ENCODE measurements at places on chromosomes 7 and 10.
A peak's percentile ranks its signal among the peaks of the same experiment; 100 is the strongest.

DNA sequence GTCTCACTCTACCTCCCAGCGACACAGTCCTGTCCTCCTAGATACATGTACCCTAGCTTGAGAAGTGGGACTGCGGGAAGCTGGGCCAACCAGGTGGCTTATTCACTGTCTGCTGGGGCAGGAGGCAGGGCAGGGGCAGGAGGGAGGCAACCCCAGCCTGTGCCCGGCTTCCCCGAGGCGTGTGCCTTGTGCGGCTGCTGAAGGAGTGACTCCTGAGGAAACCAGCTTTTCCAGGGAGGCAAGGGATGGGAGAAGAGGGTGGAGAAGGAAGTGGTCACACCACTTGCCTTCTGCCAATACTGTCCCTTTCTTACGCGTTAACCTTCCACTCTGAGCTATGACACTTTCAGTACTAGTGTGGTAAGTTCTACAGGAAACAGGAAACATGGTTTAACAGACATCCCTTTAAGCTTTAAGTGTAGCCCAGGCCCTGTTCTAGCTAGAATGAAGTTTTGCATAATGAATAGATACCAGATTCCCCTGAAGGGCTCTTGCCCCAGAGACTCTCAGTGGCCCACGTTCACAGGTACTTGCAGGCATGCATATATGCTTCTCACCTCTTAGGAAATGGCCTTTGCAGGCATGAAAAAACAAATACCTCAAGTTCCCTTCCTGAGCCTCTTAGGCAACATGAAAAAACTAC, 40.6 kb downstream of the SYPL1 start:
- no peak for DNase-seq

DNA sequence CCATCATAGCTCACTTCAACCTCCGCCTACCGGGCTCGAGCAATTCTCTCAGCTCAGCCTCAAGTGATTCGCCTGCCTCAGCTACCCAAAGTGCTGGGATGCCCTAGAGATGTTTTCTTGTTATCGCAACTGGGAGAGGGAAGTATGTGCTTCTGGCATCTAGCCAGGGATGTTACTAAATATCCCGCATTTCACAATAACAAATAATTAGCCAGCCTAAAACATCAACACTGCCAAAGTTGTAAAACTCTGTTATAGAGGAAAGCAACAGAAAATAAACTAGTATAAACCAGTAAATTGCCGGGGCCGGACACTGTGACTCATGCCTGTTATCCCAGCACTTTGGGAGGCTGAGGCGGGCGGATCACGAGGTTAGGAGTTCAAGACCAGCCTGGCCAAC, 7.2 kb downstream of the INA start:
- DNase-seq = no peak

- no peak for DNase-seq
Measured at GRCh38 chr10:48455055-48455391, 148.5 kb downstream of the MAPK8 start.

DNA sequence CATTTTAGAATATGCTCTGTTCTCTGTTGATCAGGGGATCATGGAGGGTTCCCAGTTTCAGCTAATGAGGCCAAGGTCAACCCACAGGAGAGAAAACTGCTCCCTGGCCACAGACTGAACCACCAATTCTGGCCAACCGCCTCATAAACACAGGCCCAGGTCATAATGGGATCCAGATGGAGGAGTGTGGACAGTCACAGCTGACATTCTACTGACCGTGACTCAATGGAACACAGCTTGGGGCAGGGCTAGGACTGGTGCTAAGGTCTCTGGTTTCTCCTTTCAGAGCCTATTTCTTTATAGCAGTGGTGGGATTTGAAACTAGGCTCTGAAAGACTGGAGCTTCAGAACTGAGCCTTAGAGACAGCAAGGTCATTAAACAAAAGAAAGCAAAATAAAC, 68.3 kb downstream of the HIPK2 start:
- DNase-seq = no peak

DNA sequence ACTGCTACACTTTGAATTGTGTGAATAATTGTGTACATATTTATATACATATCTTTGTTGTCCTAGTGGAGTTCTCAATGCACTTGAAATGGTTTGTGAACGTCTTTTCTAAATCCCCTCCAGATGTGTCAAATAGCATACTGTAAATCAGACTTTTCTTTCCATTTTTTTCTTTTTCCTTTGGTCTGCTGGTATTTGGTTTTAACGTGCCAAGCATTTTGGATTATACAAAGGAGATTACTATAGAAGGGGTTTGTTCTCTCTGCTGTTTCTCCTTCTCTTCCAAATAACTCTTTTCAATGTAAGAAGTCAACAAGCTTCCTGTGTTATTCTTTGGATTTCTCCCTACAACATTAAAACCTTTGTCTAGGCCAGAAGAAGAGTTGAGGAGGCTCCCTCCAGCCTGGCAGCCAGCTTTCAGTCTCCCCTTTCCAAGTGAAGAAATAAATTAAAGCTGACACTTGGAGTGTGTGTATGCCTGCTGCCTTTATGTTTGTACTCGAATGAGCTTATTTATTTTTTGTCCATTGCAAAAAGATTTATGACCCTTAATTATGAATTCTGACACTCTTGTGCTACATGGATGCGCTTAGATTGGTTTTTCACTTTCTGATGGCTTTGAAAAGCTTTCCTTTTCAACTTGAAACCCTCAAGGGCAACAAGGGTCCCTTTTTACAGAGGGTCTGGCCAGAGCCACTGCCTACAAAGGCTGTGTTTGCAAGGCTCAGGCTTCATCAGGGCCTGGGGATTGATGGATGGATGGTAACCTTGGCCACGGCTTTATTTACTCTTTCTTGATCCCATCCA, 107.8 kb downstream of the RAB18 start:
- DNase-seq = no peak

GRCh38 chr7:341841-342638, 52.1 kb downstream of the FOXL3 start:
- DNase-seq = no peak

DNA sequence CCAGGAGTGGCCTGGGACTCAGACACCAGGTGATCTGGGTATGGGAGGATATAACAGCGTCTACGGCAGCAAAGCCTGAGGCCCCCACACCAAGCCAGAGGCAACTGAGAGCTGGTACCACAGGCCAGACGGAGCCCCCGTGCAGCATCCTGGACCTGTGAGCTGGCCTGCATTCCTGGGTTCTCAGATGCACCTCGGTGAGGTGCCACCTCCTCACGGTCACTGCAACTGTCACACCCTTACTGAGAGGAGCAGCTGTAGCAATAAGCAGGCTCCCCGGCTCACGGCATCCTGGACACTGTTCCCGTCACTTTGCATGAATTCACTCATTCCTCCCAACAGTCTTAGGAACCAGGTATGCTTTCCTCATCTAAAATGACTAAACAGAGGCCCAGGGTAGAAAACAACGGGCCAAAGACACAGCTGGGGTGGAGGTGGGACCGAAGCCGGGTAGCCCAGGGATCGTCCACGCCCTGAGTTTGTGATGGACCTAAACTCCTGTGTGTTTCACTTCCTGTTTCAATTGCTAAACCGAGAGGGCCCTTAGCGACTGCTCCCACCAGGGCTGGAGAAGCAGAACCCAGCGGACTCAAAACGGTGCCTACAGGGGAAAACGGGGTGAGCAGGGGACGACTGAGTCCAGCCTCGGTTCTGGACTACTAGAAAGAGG, 98.7 kb downstream of the CTBP2 start:
- no peak for DNase-seq

DNA sequence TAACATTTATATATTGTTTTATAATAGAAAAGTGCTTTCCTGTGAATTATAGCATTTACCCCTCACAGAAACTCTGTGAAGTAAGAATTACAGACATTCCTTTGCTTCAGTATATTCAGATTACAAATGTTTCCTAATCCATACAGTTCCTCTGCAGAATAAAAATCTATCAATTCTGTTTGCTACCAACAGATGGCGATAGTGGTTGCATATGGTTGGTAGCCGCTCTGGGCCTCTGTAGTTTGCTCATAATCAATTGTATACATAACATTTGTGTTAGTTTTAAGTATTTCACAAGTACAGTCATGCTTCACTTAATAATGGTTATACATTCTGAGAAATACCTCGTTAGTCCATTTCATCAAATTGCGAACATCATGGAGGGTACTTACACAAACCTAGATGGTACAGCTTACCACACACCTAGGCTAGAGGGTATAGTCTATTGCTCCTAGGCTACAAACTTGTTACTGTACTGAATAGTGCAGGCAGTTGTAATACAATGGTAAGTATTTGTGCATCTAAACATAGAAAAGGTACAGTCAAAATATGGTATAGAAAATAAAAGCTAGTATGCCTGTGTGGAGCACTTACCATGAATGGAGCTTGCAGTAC, 94.4 kb upstream of the STEAP4 start:
- DNase-seq = no peak

GRCh38 chr7:55072251-55072650, 53.4 kb downstream of the EGFR start:
- DNase-seq = no peak

DNA sequence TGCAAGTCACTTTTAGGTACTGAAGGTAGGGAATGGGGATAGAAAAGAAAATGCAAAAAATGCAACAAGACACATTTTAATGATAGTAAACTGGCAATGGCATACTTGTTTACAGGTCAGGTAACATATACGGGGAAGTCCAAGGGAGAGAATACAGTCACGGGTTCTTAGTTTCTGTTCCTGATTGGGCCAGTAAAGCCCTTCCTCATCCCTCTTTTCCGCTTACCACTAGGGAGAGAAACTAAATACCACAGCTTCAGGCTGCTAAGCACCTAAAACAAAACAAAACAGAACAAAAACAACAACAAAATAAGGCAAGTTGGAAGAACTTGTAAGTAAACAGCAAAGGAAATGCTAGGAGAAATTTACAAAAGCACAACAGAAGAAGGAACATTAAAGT, 65.2 kb upstream of the OGDHL start:
- no peak for DNase-seq

DNA sequence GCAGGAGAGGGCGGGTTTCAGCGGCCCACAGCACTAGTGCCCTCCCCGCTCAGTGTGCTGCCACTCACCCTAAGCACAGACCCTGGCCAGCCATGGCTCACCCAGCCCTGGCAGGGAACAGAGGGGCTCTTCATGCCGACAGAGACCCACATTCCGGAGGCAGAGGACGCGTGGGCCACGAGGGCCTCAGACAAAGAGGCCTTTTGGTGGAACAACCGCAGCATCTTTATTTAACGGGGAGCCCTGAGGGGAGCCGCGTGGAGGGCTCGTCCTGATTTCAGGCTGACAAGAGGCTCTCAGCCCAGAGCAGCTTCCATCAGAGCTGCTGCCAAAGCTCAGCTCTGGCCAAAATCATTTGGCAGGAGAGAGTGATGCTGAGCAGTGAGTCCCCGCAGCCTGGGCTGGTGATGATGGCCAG, 127.8 kb downstream of the SH3PXD2A start:
- DNase-seq = no peak

DNA sequence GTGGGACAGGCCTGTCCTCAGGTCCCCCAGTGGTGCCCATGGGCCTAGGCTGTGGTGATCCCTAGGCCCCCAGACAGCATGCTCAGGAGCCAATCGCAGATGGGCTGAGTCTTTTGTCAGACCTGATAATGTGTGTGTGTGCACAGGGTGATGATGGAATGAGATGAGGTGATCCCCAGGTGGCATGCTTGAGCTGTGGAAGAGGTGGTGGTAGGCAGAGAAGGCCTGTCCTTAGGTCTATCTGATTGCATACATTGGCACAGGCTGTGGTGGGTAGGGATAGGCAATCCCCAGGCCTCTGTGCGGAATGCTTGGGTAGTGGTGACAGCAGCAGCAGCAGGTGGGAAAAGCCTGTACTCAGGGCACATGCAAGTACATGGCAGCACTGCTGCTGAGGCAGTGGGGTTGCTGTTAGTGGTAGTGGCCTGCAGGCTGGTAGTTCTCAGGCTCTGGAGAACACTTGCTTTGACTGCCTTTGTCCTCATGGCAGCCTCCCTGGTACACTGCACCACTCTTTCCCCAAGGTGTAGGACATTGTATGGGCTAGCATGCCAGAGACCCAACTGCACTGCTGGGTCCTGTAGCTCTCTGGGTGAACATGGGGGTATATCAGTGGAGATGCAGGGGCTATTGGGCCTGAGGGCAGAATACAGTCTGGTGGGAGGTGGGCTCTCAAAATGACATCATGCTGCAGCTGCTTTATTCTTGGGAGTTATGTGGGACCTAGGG, 260.9 kb upstream of the PLPP4 start:
- no peak for DNase-seq

GRCh38 chr7:69732203-69732602, 133.9 kb downstream of the AUTS2 start:
- no peak for DNase-seq

DNA sequence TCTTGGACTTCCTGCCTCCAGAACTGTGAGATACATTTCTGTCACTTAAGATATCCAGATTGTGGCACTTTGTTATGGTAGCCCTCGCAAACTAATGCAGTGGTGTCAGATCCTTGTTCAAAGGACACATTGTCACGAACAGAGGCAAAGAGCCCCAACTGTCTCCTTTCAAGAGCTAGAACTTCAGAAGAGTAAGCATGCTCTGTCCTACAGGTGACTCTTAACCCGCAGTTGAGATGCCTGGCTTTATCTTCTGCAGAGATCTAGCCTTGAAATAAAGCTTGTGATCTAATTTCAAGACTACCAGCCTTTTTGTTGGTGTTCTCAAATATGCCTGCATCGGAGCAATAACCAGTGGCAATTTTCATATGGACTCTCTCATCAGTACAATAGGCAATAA, 134.4 kb downstream of the ATXN7L1 start:
- no peak for DNase-seq

GRCh38 chr7:936386-937054, 18.0 kb downstream of the ADAP1 start:
- DNase-seq = no peak

- no peak for DNase-seq
Measured at GRCh38 chr10:49275896-49276295, 23.1 kb upstream of the C10orf71 start.

- peak; percentile 5 for DNase-seq
Measured at GRCh38 chr10:84256510-84257342, 11.9 kb downstream of the RGR start.

DNA sequence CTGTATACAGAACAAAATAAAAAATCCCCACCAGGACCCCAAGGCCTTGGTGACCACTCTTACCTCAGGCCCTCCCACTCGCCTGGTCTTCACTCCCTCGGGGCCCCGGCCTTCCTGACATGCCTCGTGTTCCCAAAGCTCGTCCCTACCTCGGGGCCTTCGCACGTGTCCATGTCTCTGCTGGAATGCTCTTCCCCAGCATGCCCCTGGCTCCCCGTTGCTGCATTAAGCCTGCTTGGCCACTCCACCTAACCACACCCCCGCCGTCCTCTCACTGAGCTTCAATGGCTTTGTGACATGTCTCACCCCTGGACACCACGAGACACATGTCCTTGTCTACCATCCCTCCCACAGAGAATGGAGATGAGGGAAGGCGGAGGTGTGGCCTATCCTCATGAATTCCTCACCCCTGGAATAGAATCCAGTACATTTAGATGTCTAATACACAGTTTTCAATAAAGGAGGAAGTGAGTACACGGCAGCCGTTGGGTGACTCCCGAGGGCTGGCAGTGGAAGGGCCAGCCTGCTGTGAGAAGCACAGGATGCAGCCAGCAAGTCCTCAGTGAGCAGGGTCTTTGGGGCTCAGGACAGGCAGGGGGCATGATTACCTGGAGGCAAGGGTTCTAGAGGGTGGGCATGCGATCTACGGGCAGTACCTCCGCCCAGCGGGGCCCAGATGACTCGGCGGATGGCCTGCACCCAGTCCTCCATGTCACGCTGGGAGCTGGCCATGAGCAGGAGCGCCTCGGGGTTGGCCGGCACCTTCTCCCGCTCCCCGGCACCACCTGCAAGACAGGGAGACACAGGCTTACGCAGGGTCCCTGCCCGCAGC, 125.7 kb downstream of the ARHGAP22 start:
- DNase-seq = no peak

- no peak for DNase-seq
Measured at GRCh38 chr10:79459243-79459642, 13.8 kb upstream of the ZCCHC24 start.

- DNase-seq = no peak
Measured at GRCh38 chr7:14902589-14903067, at the start of gene DGKB. Gene DGKB, minus strand, starts transcription at chr7:14902751.

Data from activated T-helper 1 cell treated with Interleukin-2 at 50 U/mL for 16 hours (primary cell).